ENCODE measurements at places on chromosomes 1 and 21.

DNA sequence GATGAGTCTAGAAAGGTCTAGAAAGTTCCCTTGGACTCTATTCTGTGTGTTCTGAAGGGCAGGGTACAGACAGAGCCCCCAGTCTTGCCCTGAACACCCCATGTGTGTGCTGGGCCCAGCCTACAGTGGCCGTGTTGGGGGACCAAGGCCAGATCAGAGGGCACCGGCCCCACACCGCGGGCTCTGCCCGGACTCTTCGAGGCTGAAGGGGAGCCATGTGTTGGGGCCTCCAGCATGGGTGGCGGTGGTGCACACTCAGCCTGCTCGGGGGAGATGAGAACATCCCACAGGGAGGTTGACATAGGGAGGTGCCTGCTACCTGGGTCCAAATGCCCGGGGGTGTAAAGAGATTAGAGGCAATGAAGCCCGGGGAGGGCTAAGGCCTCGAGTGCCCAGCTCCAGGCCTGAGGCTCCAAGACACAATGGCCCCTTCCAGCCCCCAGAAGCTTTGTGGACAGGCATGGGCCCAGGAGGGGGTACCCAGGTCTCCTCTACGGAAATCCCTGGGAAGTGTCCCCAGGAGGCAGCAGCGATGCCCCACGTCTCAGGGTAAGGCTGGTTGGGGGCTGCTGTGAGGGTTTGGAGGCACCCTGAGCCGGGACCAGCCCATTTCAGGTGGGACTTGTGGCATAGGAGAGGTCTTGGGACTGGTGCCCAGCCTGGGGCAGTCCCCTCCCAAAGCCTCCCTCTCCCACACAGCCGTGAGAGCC lies 12.1 kb downstream of the ARHGEF16 start:
- no peak for DNase-seq

DNA sequence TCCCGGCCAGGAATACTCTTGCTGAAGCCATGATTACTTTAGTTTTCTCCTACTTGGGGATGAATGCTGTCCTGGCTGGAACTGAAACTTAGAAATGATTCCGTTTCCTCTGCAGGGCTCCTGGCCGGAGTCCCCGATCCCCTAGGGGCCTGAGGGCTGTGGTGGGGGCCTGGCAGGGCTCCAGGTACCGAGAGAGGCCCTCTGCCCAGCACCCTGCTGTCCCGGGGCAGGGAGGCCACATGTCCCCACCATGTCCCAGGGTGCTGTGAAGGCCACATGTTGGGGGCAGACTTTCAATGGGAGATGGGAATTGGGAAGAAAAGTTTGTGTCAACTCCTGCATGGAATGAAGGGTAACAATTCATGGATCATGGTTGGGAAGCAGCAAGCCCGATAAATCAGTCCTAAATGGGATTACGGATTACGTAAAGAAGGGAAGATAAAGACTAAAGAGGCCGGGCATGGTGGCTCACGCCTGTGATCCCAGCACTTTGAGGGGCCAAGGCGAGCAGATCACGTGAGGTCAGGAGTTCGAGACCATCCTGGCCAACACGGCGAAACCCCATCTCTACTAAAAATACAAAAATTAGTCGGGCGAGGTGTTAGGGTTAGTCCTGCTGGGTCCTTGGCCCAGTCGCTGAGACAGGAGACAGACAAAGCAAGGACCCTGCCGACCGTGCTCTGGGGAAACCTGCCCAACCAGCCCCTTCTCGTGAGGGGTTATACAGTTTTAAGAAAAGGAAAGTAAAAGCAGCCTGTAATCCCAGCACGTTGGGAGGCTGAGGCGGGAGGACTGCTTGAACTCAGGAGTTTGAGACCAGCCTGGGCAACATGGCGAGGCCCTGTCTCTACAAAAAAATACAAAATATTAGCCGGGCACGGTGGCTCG lies 37.6 kb downstream of the MORN1 start:
- no peak for DNase-seq

DNA sequence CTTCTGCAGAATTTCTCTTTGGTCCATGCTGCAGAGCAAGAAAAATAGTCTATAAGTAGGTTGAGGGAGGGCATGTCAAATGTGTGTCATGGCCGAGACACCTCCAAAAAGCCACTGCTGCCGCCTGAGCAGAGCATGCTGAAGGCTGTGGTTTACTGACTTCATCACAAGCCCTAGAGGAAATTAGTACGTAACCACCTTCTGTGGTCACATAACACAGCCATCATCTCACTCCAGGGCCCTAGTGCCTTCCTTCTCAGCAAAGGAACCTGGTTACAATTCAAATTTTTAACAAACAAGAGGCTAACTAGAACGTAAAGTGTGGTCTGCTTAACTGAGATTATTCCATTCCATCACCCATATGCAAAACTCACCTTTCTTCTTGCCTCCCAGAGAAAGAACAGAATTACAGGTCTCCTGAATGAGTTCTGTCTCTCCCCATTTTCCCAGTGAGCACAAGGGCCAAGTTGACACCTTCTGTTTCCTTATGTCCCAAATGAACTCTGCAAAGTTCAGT lies at the start of gene PTPN22:
PTPN22 (minus strand) TSS at position 116 of the 517 bp plus-strand sequence.
- DNase-seq, result no peak

DNA sequence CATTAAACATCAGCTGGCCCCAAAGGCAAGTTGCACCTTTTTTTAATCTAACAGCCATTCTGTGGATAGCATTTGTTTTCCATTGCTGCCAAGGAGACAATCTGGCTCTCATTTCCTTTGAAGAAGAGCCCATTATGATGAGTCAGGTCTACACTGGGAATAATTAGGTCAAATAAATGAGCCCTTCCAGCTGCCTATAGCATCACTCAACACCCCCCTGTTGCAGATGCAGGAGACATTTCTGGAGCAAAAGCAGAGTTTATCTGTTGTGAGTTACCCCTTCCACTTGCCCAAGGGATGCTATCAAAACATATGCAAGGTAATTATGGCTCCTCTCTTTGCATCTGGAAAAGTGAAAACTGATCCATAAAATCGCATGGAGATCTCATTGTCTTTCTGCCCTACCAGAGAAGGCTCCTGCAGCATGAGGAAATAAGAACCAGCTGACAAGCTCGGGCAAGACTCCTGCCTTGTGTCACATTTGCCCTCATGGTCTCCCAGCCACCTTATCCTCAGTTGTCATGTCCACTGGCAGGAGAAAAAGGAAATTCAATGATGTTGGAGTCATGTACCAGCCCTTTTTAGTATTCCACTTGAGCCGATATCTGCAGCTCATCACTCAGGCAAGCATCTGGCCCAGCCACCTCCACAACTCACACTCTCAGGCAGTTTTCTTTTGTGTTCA lies 135.9 kb downstream of the SLC30A10 start:
- no peak for DNase-seq

Measured in cortex of kidney (tissue), 1 donor.